ENCODE measurements at places on chromosomes 11 and 22. TPM values are rescaled to one million over a fixed set of nuclear protein-coding genes. Genes with fewer than 3 reads are reported as not detected.

DNA sequence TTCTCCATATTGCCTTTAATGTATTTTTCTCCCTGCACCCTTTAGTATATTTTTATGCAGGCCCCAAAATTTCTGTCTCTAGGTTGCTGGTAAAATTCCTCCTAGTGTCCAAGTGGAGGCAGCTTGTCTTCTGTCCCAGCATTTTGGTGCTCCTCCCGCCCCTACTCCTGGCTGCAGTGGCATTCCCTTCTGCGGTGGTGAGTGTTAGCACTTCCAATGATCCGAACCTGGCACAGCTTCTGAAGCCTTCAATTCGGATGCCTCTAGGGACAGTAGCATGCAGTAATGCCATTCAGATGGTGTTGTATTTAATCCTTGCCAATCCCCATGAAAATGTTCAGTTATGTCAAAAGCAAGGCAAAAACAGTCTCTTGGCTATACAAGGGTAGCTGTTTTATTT, 5.9 kb downstream of the YWHAH start:
- H3K27me3 ChIP-seq: no peaks in the 10 kb centered on the region
- no peak overlapping the region for H3K27ac ChIP-seq
- peaks cover 4% of the 10 kb centered on the region for H3K36me3 ChIP-seq
- H3K4me3 ChIP-seq: no peak overlapping the region
- H3K4me1 ChIP-seq: peaks cover 53% of the 10 kb centered on the region

Gene NXPE2
- total RNA-seq: not detected

DNA sequence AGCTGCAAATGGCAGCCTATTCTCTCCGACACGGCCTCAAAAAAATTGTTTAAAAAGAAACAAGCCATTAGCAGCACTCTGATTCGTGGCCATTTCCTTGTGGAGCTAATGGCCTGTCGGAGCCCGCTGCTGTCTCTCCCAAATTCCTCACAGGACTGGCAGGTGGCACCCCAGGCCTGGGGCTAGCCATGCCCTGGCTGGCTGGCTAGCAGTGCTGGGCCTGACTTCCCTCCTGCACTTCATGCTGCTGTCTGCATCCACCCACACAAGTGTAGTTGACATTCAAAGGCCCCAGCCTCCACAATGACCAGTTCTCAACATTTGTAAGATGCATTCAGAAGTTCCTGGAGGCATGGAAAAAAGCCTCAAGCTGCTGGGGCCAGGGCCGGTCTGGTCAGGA, 61.5 kb downstream of the SMCO4 start:
- no peak overlapping the region for H3K27ac ChIP-seq
- H3K27me3 ChIP-seq: no peaks in the 10 kb centered on the region
- no peaks in the 10 kb centered on the region for H3K36me3 ChIP-seq
- H3K4me3 ChIP-seq: no peak overlapping the region
- H3K4me1 ChIP-seq: no peaks in the 10 kb centered on the region

Gene MS4A4A
- not detected for total RNA-seq

DNA sequence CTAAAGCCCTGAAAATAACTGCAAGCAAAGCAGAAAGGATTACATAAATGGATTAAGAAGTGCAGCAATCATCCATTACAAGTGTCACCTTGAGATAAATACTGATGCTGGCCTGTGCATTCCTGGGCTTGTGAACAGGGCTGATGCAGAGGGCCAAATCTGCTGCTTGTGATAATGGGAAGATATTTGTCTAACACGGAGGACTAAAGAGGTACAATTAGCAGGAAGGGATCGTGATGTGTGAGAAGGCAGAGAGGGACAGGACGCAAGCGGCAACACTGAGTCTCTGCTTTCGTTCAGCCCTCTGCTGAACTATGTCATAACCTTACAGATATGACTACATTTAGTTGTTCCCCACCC, 107.7 kb upstream of the DDI1 start:
- no peak overlapping the region for H3K4me3 ChIP-seq
- no peak for DNase-seq
- H3K27ac ChIP-seq: no peak overlapping the region
- H3K36me3 ChIP-seq: no peaks in the 10 kb centered on the region
- no peaks in the 10 kb centered on the region for H3K4me1 ChIP-seq

Gene SERHL2
- total RNA-seq: 1.4 TPM

DNA sequence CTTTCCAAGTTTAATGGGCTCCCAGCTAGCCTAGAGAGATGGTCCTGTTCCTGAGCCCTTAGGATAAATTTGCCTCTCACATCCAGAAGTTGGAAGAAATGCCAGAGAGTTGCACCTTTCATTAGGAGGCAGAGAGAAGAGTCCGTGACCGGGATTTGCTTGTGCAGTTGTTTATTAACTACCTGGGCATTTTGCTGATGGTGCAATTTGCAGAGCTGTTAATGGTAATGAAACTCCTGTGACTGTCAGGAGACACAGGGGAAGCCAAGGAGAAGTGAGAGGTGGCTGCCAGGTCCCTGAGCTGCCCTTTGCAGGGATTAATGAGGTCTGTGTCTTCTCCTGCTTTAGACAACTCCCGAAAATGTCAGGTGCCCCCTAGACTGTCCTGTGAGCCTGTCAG, 69.1 kb upstream of the B3GAT1 start:
- no peaks in the 10 kb centered on the region for H3K4me1 ChIP-seq
- H3K4me3 ChIP-seq: no peak overlapping the region
- H3K27me3 ChIP-seq: no peaks in the 10 kb centered on the region
- H3K36me3 ChIP-seq: no peaks in the 10 kb centered on the region
- no peak for DNase-seq

Gene MAJIN
- total RNA-seq: not detected

Gene RNF26
- total RNA-seq: 34.8 TPM

- H3K4me1 ChIP-seq: no peaks in the 10 kb centered on the region
- H3K27me3 ChIP-seq: no peaks in the 10 kb centered on the region
- no peaks in the 10 kb centered on the region for H3K36me3 ChIP-seq
- no peak overlapping the region for H3K4me3 ChIP-seq
Observed at GRCh38 chr11:110479108-110480101, 49.7 kb downstream of the FDX1 start.

DNA sequence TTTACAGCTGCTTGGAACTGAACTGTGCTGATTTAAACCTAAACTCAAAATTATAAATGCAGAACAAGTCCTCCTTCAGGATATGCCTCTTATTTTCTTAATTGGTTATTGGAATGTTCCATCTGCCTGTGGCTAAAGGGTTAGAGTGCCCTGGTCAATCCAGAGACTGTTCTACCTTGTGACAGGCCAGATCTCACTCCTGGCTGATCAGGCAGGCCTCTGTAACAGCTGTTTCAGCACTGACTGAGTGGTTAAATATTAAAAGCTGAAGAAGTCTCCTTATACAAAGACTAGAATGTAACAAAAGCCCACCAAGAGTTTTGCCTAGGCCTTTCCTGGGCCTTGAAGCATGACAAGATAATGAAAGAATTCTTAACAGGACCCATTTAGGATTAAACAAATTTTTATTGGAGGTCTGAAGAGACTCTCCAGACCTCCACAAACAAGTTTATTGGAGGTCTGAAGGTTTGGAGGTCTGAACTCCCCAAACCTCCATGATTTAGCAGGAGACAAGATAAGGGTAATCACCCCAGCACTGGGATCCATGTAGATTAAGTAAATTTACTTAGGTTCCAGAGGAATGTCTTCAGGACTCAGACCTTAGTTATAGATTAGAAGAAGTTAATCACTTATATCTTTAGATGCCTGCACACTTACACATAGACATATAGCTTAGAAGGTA, 35.8 kb downstream of the TMPRSS5 start:
- DNase-seq: no peak
- no peak overlapping the region for H3K27ac ChIP-seq
- H3K4me3 ChIP-seq: no peak overlapping the region
- H3K36me3 ChIP-seq: no peaks in the 10 kb centered on the region
- no peaks in the 10 kb centered on the region for H3K27me3 ChIP-seq

DNA sequence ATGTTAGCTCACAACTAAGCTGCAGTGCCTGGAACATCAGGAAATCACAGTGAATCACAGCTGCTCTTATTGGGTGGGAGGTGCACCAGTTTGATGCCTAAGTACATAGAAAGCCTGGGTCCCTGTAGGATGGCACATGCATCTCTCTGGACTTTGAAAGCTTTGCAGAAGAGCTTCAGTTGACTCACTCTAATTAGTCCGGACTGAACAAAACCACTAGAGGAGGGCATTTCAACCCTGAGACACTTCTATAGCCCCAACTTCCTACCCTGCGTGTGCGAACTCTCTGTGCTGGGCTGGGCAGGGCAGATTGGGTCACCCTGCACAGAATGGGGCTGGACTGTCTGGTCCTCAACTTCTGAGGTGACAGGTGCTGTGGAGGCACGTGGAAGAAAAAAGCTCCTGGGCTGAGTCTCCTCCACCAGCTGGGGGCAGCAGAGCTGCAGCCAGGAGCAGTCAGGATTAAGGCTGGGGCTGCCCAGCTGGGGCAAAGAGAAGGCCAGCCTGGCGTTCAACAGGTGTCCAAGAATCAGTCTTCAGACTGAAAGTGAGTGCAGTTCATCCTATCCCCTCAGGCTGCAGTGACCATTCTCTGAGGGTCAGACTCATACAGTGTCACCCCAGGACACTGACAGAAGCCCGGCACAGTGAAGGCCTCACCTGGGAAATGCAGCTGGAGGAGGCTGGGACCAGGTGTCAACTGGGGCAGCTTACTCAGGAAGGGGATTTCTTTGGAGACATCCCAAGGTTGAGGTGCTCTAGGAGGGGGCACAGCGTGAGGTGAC, 22.1 kb downstream of the GGTLC2 start:
- H3K4me1 ChIP-seq: no peaks in the 10 kb centered on the region
- H3K27me3 ChIP-seq: no peaks in the 10 kb centered on the region
- H3K4me3 ChIP-seq: no peak overlapping the region

Gene SLC22A6
- not detected for total RNA-seq

Gene ARHGAP20
- 0.09 TPM for total RNA-seq

- H3K27me3 ChIP-seq: peaks cover 17% of the 10 kb centered on the region
- H3K36me3 ChIP-seq: no peaks in the 10 kb centered on the region
- no peak overlapping the region for H3K27ac ChIP-seq
- H3K4me1 ChIP-seq: no peaks in the 10 kb centered on the region
Observed at GRCh38 chr11:71255323-71255722, 2.9 kb upstream of the SHANK2 start.

Gene RAB39A
- total RNA-seq: 0.11 TPM

Gene PRDX5
- total RNA-seq: 114 TPM

Gene DKK3
- 2.7 TPM for total RNA-seq

GRCh38 chr22:25689631-25690030, 52.4 kb upstream of the MYO18B start:
- no peaks in the 10 kb centered on the region for H3K4me1 ChIP-seq
- DNase-seq: no peak
- no peaks in the 10 kb centered on the region for H3K36me3 ChIP-seq

DNA sequence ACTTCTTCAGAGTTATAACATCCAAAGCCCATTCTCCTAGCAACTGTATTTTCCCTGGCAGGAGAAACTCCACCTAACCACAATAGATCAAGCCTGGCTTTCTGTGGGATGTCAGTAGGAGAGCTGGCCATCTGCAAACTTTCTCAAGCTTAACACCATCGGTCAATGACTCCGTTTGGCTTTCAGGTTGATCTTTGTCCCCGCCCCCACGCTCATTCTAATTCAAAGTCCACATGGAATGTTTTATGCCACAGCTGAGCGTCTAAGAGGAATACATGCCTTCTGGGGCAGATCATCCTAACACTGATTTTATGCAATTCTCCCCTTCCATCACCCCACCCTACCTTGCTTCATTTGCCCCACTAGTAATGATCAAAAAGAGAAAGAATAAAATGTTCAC, 4.8 kb downstream of the GVQW3 start:
- H3K4me1 ChIP-seq: peaks cover 16% of the 10 kb centered on the region
- no peak overlapping the region for H3K27ac ChIP-seq
- DNase-seq: no peak

Gene ZNF214
- total RNA-seq: not detected

- H3K27me3 ChIP-seq: no peaks in the 10 kb centered on the region
- no peaks in the 10 kb centered on the region for H3K4me1 ChIP-seq
Observed at GRCh38 chr11:108805030-108805429, 140.2 kb downstream of the DDX10 start.

DNA sequence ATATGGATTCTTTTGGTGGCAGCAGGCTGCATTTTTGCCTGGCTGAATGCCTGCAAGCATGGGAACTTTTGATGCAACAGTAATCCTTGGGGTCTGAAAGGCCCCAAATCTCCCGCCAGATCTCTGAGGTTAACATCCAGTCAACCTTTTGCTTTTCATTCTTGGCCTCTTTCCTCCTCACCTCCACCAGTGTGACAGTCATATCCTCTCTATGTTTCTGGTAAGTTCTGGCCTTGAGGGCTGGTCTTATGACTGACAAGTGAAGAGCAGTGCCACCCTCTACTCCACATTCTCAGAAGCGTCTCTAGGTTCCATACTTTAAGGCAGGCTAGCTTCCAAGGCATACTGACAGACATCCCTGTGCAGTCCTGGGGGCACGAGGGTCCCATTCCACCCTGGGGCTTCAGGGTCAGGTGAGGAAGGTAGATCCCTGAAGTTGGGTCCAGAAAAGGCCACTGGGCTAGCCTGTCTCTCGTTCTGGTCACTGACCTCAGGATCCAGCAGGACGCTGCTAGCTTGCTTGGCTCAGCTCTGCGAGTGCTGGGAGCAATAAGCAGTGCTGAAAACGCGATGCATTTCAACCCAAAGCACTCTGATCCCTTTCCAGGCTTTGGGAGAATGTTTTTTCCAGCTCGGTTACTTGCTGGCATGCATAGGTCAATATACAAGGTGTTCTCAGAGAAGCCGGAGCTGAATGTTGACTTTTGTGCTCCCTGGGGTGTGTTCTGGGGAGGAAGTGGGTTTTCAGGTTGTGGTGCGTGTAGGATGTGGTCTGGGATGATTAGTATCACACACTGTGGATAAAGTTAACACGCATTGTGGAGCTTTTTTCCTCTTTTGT, 75.2 kb downstream of the PTPRJ start:
- peak overlapping the region; percentile 42 for H3K4me3 ChIP-seq
- peak; percentile 67 for DNase-seq
- H3K27ac ChIP-seq: peak overlapping the region; percentile 54
- peaks cover 87% of the 10 kb centered on the region for H3K4me1 ChIP-seq

Gene ELMOD1
- not detected for total RNA-seq

Gene CFAP300
- not detected for total RNA-seq

Gene APIP
- 38.8 TPM for total RNA-seq

DNA sequence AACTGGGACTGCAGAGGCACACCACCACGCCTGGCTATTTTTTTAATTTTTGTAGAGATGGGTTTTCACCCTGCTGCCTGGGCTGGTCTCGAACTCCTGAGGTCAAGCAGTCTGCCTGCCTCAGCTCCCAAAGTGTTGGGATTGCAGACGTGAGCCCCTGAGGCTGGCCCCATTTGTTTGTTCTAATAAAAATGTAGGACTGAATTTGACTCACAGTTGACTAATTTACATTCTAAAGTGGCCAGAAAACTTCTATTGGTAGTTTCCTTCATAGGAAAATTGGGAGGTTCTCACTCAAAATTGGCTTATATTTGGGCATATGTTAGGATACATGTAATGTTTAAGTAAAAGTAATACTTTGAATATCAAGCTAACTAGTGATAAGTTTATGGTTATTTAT, 35.0 kb downstream of the PPFIA1 start:
- no peaks in the 10 kb centered on the region for H3K36me3 ChIP-seq
- DNase-seq: no peak
- H3K27ac ChIP-seq: no peak overlapping the region
- no peaks in the 10 kb centered on the region for H3K27me3 ChIP-seq
- no peak overlapping the region for H3K4me3 ChIP-seq
- H3K4me1 ChIP-seq: no peaks in the 10 kb centered on the region

- H3K27me3 ChIP-seq: no peaks in the 10 kb centered on the region
- no peak overlapping the region for H3K27ac ChIP-seq
- H3K36me3 ChIP-seq: no peaks in the 10 kb centered on the region
- H3K4me1 ChIP-seq: no peaks in the 10 kb centered on the region
Observed at GRCh38 chr11:21398195-21398594, 728.8 kb downstream of the NELL1 start.

Gene ASCL2
- total RNA-seq: 0.55 TPM

- peaks cover 4% of the 10 kb centered on the region for H3K27me3 ChIP-seq
- no peak overlapping the region for H3K27ac ChIP-seq
- H3K36me3 ChIP-seq: no peaks in the 10 kb centered on the region
- DNase-seq: no peak
- no peaks in the 10 kb centered on the region for H3K4me1 ChIP-seq
Observed at GRCh38 chr11:20213790-20214189, 53.5 kb upstream of the DBX1 start.

All from CD8-positive, alpha-beta memory T cell (primary cell).